ENCODE measurements at places on chromosomes 1 and 21. TPM values are rescaled to one million over a fixed set of nuclear protein-coding genes. Genes with fewer than 3 reads are reported as not detected.

The LRRC3 gene
- total RNA-seq = 0.61 TPM

The TCHHL1 gene
- total RNA-seq = not detected

The MMEL1 gene
- 1.5 TPM for total RNA-seq

The CD5L gene
- total RNA-seq = not detected

The ERICH3 gene
- total RNA-seq = not detected

The ADAM30 gene
- not detected for total RNA-seq
